Large intestine (tissue), 12 donors: ENCODE measurements at places on chromosomes 5 and 9. TPM values are rescaled to one million over a fixed set of nuclear protein-coding genes. Genes with fewer than 3 reads are reported as not detected.

The PAIP2 gene
- polyA plus RNA-seq, result 79.9 TPM

The AIF1L gene
- polyA plus RNA-seq, result 7.5 TPM

The SPZ1 gene
- polyA plus RNA-seq, result not detected

The PCDHGA10 gene
- 2.1 TPM for polyA plus RNA-seq

The KIF12 gene
- polyA plus RNA-seq, result 136 TPM

The LMNB1 gene
- 48.9 TPM for polyA plus RNA-seq

The FAM163B gene
- 0.09 TPM for polyA plus RNA-seq

The TLX3 gene
- not detected for polyA plus RNA-seq

The IFNB1 gene
- not detected for polyA plus RNA-seq

The SEC61B gene
- polyA plus RNA-seq, result 187 TPM

The STPG3 gene
- 3.4 TPM for polyA plus RNA-seq

The FST gene
- 3.9 TPM for polyA plus RNA-seq

The CDH9 gene
- polyA plus RNA-seq, result 0.91 TPM

The SLC23A1 gene
- 49.8 TPM for polyA plus RNA-seq

The AHRR gene
- 3.9 TPM for polyA plus RNA-seq

The RNF180 gene
- polyA plus RNA-seq, result 5.6 TPM

The FGD3 gene
- polyA plus RNA-seq, result 7.2 TPM

The ARL14EPL gene
- polyA plus RNA-seq, result not detected

The IARS1 gene
- 60.5 TPM for polyA plus RNA-seq

The SPATA31D4 gene
- polyA plus RNA-seq, result not detected

The MRPL36 gene
- polyA plus RNA-seq, result 34.6 TPM

The SPINK13 gene
- not detected for polyA plus RNA-seq

The FOXD4L6 gene
- polyA plus RNA-seq, result 0.06 TPM

The DBH gene
- polyA plus RNA-seq, result 0.66 TPM

The NUTM2F gene
- not detected for polyA plus RNA-seq

The LPAR1 gene
- 22.4 TPM for polyA plus RNA-seq

The KIF24 gene
- polyA plus RNA-seq, result 2.0 TPM

The SLC46A2 gene
- polyA plus RNA-seq, result 0.43 TPM

The CNTLN gene
- polyA plus RNA-seq, result 4.5 TPM

The PCDHB12 gene
- polyA plus RNA-seq, result 1.2 TPM

The CCDC152 gene
- polyA plus RNA-seq, result 30.3 TPM

The ZNF454 gene
- polyA plus RNA-seq, result 2.9 TPM

The GPR151 gene
- polyA plus RNA-seq, result 0.04 TPM

The PCDHGA5 gene
- 1.5 TPM for polyA plus RNA-seq

The FBLL1 gene
- 4.0 TPM for polyA plus RNA-seq

The GCNT4 gene
- polyA plus RNA-seq, result 27.4 TPM

The SLC34A1 gene
- polyA plus RNA-seq, result not detected
